ENCODE measurements at places on chromosomes 12 and 14. TPM values are rescaled to one million over a fixed set of nuclear protein-coding genes. Genes with fewer than 3 reads are reported as not detected.

GRCh38 chr14:81068176-81068782 is 112.9 kb downstream of the TSHR start:
- DNase-seq, result no peak

Gene VWF
- 10.6 TPM for polyA plus RNA-seq

GRCh38 chr12:25347716-25348592 is 97.2 kb upstream of the KRAS start:
- no peak for DNase-seq

Gene BBOF1
- 14.4 TPM for polyA plus RNA-seq

- no peak for DNase-seq
Measured at GRCh38 chr12:120652656-120653435, 12.4 kb downstream of the CABP1 start.

GRCh38 chr12:54740882-54741281 is 92.7 kb upstream of the DCD start:
- DNase-seq, result no peak

GRCh38 chr12:43285159-43285598 is 266.8 kb downstream of the ADAMTS20 start:
- DNase-seq, result no peak

Gene GCH1
- polyA plus RNA-seq, result 9.7 TPM

GRCh38 chr14:32702562-32702961 is 236.1 kb upstream of the NPAS3 start:
- DNase-seq, result no peak

DNA sequence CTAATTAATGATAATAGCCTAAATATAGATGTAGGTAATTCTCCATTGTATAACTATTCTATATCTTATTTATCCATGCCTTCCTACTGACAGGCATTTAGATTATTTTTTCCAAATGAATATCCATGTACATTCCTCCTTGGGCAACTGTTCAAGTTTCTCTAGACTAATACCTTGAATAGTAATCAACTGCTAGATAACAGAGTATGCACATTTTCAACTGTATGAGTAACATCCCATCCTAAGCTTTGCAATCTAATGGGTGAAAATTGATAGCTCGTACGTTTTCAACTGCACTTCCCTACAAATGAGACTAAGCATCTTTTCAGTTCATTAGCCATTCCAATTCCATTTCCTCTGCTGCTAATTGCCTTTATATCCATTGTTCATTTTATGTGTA is 37.0 kb downstream of the YAF2 start:
- no peak for DNase-seq

GRCh38 chr12:37565112-37565511 is 751.5 kb upstream of the ALG10B start:
- DNase-seq, result no peak

Data from renal pelvis (tissue), 12 donors.